ENCODE measurements at places on chromosomes 2 and 18.

- DNase-seq = no peak
Measured at GRCh38 chr2:155830351-155830750, 502.2 kb downstream of the NR4A2 start.

GRCh38 chr2:119718501-119719260 is 39.7 kb downstream of the TMEM177 start:
- DNase-seq = no peak

DNA sequence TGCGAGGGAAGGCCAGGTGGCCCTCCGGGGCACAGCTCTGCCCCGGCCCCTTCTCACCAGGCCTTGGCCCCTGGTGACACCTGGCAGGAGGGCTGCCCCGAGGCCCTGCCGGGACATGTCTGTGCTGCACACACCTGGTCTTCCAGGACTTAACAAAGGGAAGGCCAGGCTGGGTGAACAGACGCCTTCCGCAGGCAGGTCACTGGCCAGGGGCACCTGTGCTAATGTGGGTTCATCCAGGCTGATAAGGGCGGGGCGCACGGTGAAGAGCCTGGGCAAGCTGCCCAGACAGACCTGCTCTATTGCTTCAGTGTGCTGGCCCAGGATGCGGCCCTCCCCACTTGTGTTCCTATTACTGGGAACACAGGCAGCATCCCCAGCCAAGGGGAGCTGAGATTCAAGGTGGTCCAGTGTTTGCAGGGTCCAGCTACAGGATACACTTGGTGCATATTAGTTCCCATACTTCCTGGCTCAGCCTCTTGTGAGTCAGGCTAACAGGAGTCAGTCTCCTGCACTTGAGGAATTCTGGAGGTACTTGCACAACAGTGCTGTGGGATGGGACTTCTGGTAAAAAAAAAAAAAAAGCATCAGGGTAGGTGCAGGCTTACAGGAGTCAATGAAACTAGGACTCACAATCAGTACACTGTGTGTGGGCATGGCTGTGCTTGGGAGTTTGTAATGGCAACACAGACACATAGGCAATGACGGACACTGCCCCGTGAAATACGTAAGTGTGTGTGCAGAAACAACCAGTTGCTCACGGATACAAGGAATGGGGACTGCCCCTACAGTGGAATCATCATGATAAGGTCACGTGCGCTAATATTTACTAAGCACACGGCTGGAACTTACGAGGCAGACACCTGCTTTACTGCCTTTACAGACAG is 261.4 kb downstream of the TWIST2 start:
- no peak for DNase-seq

DNA sequence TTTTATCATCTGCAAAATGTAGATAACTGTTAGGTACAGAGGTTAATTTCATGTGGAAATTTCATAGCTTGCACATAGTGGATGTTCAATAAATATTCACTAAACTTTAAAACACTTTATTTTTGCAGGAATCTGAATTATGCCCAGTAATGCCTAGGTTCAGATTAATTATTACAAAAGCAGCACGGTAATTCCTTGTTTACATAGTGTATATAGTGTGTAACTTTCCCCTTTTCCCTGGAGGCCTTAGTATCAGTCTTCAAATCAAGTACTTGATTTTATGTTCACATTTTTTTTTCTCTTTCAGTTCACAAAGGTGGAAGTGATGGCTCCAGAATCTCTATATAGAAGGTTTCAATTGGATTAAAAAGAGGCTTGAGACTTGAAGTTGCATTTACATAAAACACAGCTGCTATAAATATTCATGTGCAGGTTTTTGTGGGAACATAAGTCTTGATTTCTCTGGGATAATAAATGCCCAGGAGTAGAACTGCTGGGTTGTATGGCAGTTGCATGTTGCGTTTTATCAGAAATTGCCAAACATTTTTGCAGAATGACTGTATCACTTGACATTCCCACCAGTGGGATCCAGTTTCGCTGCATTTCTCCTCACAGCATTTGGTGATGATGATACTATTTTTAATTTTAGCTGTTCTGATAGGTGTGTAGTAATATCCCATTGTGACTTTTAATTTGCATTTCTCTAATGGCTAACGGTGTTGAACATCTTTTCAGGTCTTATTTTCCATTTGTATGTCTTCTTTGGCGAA is 27.6 kb upstream of the LGALSL start:
- DNase-seq = no peak

DNA sequence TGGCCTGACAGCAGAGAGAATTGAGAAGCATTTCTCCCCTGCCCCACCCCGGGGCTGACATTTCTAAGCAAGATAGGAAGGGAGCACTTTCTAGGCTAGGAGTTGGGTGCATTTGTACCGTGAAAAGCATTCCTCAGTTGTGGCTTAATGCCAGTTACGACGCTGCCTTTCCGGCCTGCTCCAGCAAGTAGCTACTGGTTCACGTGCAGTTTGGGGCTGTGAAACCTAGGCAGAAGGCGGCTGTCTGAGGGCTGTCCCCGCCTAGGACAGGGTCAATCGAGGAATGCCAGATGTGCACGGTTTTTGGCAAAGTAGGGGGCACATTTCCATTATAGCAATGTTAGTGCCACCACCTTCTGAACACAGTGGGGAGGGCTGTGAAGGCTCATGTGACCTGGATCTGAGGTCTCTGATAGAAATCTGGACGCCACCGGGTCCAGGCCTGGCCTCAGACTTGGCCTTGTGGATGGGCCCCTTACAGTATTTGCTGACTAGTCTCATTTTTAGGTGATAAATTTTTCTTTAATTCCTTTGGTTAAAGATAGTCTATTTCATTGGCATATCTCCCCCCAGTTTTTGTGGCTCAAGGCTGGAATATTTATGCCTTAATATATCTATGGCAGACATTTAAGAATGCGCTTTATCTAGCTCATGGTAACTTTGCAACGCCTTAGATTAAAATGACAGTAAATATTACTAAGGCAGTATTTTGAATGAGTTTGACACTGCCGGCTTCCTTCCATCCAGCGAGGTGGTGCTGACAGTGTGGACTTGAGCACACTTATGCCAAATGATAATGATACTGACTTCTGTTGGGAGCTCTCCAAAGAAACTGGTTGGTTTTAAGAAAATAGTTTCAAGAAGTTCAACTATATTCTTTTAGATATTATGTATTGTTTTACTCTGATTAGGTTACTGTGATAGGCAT is 78.7 kb downstream of the LPIN1 start:
- DNase-seq = no peak

DNA sequence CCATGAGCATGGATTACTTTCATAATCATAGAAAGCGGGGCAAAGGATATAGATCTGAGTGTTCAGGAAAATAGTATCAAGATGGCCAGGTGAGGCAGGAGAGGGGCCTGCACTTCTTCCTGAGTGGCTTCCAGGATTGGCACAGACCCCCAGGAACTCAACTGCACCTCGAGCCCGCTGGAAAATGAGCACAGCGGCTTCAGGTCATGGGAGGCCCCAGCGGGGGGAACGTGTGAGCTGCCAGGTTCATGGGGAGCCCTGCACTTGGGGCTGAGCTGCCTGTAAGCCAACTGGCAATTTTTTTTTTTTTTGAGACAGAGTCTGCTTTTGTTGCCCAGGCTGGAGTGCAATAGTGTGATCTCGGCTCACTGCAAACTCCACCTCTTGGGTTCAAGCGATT is 81.5 kb upstream of the ODC1 start:
- no peak for DNase-seq

DNA sequence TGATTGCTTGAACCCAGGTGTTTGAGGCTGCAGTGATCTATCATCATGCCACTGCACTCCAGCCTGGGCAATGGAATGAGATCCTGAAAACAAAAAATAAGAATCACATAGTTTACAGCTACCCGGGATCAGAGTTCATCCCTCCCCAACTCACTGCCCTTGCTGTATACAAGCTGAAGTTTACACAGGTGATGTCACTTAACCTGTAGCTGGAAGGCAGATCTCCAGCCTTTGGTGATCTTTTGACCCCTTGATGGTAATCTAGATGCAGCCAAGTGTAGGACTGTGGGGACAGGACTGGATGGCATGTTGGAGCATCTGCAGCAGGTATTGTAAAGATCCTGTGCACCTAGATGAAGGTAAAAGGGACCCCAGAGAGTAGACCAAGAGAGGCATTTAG is 66.7 kb upstream of the SLC14A2 start:
- no peak for DNase-seq

DNA sequence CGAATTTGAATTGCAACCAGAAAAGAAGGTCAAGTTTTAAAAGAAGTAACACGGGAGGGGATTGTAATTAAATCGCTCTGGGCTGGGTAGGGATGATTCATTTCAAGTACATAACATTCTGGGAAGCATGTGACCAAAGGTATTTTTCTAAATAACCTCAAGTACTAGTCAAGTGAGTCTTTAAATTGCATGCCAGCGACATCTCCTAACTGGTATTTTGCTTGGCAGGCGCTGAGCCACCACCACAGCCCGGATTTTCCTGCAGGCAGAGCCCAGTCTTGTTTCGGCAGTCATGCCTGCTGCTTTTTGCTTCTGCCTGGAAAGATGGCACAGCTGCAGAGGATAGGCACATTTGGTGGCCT is 33.7 kb upstream of the NPAS2 start:
- no peak for DNase-seq

DNA sequence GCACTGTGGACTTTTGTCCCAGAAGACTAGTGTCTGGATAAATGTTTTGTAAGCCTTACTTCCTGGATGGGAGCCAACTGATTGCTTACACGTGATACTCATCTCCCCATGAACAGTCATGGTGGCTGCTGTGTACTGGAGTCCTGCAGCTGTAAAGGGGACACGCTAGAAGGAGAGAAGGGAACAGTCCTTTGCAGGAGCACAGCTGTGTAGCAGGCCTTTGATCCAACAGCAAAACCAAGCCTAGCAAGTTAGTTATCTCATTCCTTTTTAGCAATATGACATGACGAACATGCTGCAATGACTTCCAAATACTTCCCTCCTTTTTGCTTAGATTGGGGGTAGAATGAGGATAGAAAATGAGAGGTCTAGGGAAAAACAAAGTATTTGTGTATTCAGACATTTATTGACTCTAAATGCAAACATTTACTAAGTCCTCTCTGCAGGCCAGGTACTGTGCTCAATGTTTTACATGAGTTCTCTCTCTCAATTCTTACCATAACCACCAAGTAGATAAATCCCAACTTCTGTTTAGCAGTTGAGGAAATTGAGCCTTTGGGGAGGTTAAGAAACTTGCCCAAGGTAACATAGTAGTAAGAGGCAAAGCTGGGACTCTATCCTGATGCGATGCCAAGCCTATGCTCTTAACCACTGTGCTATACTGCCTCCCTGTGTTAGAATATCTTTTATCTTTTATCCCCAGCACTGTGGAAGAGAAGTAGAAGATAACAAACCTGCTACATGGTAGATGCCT is 55.4 kb upstream of the CD28 start:
- DNase-seq = no peak

- DNase-seq = no peak
Measured at GRCh38 chr18:79404567-79404910, 8.8 kb downstream of the NFATC1 start.

GRCh38 chr18:80147037-80147417 is 38.0 kb downstream of the ADNP2 start:
- no peak for DNase-seq

- DNase-seq = no peak
Measured at GRCh38 chr2:219629976-219630695, 2.7 kb downstream of the SLC4A3 start.

- no peak for DNase-seq
Measured at GRCh38 chr2:25165992-25166875, 2.1 kb downstream of the POMC start.

DNA sequence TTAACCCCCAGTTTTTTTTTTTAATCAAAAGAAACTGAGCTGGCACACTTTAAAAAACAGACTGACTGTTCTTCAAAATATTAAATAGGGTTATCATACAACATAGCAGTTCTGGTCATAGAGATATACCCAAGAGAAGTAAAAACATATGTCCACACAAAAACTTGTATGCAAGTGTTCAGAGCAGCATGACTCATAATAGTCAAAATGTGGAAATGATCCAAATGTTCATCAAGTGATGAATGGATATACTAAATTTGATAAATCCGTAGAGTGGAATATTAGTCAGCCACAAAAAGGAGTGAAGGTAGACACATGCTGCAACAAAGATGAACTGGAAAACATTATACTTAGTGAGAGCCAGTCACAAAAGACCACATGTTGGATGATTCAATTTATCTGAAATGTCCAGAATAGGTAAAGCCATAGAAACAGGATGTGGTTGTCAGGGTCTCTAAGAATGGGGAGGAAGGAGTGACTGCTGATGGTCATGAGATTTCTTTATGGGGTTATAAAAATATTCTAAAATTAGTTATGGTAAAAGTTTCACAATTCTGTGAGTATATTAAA is 5.1 kb downstream of the SMIM21 start:
- no peak for DNase-seq

DNA sequence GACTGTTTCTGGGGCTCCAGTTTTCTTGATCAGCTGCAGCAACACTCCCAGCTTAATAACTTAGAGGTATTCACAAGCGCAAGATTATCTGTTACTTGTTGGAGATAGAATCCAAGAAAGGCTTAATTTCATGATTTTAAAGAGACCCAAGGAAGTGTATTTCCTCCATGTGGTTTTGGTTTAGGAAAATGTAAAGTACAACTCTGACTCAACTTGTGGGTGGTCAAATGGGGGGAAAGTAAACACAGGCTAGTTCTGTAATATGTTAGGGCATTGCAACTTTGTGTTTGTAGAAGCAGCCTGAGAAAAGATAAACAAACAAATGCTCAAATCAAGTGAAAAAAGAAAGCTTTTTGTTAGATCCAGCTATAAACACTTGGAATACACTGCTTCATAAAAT is 90.1 kb upstream of the COL3A1 start:
- no peak for DNase-seq

- DNase-seq = no peak
Measured at GRCh38 chr2:122867941-122868340, 1112.5 kb downstream of the TSN start.

DNA sequence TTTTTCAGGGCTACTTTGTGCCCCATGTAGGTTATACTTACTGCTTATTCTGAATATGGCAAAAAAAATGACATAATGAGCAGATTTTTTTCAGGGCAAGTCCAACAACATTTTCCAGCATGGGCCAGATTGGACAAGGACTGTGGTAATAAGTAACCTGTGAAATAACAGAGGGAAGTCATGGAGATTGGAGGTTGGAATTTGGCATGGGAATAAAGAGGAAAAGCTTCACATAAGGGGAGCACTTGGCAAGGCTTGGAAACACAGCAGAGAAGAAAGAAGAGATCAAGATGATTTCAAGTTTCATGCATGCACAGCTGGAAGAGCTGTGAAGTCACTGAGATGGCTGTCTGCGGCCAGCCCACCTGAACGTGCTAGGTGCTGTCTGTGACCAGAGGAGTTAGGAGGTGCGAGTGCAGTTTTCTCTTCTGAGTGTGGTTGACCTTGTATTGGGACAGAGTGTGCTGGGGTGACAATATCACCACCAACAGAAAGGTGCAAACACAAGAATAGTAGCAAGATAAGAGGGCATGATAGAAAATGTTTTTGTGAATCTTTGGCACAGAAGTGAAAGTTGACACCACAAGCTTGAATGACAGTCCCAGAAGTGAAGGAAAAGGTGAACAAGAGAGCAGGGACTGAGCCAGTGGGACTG is 71.1 kb upstream of the DSC1 start:
- no peak for DNase-seq

- DNase-seq = no peak
Measured at GRCh38 chr2:229486673-229487072, 215.6 kb upstream of the PID1 start.
